ENCODE measurements at places on chromosomes 16 and 17.

DNA sequence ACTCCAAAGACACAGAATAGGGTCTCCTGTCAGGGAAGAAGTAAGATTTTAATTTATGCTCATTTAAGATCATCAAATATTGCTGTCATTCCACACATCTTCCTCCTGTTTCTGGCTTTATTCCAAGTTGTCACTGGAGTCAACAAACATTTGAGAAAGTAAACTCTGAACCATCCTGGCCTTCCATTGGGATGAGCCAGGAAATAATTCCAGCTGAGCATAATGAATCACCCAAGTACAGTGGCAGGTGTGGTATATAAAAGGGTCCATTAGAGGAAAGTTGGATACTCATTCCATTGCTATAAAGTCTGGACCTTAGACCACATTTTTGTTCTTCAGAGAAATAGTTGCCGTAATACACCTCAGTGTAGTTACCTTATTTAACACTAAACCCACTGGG lies 246.1 kb downstream of the SLC39A11 start:
- no peak for DNase-seq

DNA sequence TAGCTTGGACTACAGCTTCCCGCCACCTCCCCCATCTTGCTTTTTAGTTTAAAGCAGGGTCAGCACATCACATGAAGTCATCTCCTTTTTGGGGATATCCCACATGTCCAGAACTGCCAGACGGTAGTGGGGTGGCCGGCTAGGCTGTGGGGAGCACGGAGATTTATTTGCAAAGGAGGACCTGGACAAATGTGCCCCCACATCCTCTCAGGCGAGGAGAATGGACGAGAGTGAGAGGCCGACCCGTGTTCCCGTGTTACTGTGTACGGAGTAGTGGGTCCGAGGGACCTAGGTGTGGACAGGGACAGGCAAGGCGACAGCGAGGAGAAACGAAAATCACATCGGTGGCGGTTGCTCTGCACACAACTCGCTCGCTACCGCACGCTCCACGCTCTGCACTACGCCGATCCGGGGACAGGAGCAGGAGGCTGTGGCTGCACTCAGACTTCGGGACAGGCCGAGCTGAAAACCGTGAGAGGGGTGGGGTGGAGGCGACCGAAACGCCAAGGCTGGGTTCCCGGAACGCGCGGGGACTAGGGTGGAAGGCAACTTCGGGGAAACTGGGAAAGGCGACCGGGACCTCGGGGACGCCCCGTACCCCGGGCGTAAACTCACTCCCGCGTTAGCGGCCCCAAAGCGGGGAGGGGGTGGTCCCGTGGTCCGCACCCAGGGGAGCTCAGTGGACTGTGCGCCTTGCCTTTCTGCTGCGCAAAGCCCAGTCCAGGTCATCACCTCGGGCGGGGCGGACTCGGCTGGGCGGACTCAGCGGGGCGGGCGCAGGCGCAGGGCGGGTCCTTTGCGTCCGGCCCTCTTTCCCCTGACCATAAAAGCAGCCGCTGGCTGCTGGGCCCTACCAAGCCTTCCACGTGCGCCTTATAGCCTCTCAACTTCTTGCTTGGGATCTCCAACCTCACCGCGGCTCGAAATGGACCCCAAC lies at the start of gene MT1A:
Gene MT1A, plus strand, starts transcription at position 853 of the 937 bp plus-strand sequence. Its CDS starts 73 bp downstream, at position 926.
- DNase-seq: no peak

GRCh38 chr16:46774743-46775177 lies 26.6 kb upstream of the MYLK3 start:
- DNase-seq: no peak

DNA sequence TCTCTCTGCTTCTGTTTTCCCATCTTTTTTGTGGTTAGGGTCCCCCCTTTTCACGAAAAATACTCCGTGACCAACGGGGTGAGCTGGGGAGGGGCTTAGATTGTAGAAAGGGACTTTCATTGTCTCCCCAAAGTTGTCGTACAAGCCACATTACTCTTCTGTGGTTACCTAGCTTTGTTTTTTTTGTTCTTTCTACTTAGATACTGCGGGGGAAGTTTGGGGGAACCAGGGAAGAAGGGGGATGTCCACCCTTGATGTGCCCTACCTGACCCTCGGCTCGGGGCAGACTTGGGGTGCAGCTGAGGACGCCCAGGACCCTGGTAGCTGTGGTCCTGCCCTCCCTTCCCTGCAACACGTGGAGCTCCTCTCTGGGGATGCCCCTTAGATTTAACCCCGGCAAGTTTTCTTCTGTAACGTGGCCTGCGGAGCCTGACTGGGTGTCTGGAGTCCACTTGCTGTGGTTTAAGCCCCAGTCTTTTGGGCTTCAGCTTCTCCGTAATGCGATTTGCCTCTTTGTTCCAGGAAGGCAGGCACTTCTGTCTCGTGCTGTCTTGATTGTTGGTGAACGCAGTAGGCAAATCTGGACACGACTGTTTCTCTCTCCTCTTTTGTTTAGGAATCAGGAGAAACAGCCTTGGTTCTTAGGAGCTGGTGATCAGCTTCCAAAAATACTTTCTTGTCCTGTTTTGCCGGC lies 892 bp downstream of the ABCC1 start:
- peak; percentile 38 for DNase-seq

DNA sequence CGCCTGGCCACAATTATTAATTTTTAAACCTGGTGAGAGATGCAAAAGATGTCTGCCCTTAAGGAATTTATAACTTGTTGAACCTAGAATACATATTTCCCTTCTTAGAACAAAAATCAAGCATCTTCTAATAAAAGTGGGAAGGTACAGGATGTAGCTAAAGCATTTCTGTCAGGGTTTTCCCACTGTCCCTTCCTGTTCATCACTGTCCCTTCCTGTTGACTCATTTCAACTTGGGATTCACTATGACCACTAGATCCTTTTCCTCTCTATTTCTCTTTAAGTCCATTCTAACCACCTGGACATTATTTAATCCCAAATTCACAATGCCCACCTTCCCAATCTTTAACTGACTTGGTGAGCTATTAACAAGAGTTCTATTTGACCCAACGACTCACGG lies 33.9 kb upstream of the CDRT4 start:
- no peak for DNase-seq

Data from NCI-H524 (cell line).